ENCODE measurements at places on chromosomes 13 and 19.
A peak's percentile ranks its signal among the peaks of the same experiment; 100 is the strongest.

DNA sequence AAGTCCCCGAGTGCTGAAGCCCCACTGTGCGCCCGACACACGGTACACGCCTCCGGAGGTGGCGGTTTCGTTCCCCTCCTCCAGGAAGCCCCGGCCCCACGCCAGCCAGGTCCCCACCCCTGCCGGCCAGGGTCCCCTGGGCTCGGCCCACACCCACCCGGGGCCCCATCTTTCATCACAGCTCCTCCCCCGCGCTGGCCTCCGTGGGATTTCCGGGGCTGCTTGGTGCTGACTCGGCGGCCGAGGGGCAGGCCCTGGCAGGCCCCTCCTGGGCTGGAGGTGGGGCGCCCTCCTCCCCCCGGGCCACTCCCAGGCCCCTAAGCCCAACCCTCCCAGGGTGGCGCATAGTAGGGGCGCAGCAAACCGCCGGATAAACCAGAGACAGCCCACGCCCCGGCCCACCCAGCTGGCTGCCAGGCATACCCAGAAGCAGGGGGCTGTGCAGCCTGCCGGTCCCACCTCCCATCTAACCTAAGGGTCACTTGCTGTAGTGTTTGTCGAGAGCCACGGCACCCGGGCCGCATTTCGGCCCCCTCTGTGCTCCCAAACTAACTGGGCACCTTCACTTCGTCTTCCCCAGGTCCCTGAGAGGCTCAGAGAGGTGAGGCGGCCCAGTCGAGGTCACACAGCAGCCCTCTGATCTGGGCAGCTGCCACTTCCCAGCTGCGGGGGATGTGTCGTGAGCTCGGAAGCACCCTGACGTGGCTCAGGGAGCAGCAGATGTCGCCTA, 6.6 kb downstream of the ZBTB7A start:
- DNase-seq, result no peak

DNA sequence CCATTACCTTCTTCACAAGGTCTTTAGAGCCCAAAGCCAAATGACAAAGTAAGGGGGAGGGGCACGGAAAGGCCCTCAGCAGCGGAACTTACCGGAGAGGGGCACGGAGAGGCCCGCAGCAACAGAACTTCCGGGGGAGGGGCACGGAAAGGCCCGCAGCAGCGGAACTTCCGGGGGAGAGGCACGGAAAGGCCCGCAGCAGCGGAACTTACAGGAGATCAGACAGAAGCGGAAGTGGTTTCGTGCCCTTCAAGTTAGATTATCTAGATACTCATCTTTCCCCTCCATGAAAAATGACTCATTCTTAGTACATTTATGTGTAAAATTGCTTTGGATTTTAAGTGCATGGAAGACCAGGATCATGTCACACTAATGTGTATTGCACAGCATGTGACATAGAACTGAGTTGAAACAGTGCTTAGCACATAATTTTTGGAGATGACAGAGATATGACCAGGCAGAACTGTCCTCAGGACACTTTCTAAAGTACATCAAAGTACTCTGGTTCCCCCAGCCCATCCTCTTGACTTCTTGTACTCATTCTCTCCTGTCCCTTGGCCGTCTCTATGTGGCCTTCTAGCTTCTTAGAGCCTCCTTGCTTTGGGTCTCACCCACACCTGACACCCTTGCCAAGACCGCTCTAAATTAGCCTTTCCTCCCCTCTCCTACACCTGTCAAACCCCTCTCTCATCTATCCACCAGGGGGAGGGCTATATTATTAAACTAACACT, 25.7 kb upstream of the TPTE2 start:
- no peak for DNase-seq

DNA sequence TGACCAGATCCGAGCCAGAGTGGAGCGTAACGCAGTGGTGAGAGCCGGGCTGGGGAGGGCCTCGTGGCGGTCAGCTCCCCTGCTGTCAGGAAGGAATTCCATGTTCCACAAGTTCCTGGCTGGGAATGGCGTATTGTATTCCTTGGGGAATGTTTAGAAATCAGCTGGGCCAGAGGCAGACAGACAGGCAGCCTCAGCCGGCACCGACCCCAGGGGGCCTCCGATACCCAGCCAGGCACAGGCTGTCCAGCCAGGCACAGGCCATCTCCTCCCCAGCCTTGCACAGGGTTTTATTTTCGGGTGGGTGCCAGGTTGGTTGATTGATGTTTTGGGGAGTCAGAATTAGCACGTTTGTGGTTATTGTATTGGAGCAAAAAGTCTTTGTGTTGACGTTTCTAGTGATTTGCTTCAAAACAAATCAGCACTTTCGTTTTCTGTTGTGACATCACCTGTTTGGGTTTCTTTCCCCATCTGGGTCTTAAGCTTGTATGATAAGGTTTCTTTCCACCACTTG, 126.6 kb upstream of the MCF2L start:
- DNase-seq, result no peak

- DNase-seq, result peak; percentile 37
Measured at GRCh38 chr13:85549819-85550218, 249.4 kb downstream of the SLITRK6 start.

- no peak for DNase-seq
Measured at GRCh38 chr19:14772467-14772866, 5.9 kb downstream of the ADGRE2 start.

DNA sequence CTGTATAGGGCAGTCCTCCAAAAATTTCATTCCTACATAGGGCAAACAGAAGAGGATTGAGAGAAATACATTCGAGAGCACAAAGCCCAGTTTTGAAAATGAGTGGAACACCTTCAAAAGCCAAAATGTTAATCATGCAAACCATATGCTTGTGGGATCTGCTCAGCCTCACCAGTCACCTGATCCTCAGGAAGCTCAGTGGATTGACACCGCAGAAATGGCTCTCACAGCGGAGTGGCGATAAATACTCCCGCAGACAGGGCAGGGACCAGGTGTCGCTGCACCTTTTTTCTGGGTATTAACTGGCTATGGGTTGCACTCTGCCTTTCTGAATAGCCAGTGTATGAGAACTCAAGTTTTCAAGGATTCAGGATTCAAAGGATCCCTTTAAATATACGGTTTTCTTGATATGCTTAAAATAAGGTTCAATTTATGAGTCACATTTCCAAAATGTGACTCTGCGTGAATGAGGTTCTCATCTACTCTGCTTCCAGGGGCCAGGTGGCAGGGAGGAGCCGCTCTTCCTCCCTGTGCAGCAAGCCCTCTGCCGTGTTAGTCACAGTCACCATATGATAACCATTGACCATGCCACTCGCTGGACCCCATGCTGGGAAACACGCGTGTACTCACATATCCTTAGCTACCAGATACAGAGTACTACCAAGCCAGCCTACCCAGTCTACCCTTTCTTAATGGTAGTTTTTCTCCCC, 18.3 kb upstream of the DHRS12 start:
- peak; percentile 27 for DNase-seq

- DNase-seq, result no peak
Measured at GRCh38 chr13:65330287-65330686, 1899.8 kb downstream of the PCDH9 start.

DNA sequence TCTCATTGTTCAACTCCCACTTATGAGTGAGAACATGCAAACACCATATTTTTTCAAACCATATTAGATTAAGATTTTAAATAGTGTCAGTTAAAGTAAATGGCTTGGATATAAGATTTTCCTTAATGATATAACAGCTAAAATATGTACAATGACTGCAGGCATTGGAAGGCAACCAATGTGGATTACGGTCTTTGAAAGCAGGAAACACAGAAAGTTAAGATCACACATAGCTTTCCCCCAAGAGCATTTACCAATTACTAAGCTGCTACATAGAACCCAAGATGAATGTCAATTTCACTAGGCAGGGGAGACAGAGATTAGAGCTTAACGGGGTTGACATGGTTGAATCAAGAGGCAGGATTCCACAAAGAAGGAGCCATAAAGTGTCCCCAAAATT, 173.2 kb upstream of the TRPC4 start:
- DNase-seq, result no peak

DNA sequence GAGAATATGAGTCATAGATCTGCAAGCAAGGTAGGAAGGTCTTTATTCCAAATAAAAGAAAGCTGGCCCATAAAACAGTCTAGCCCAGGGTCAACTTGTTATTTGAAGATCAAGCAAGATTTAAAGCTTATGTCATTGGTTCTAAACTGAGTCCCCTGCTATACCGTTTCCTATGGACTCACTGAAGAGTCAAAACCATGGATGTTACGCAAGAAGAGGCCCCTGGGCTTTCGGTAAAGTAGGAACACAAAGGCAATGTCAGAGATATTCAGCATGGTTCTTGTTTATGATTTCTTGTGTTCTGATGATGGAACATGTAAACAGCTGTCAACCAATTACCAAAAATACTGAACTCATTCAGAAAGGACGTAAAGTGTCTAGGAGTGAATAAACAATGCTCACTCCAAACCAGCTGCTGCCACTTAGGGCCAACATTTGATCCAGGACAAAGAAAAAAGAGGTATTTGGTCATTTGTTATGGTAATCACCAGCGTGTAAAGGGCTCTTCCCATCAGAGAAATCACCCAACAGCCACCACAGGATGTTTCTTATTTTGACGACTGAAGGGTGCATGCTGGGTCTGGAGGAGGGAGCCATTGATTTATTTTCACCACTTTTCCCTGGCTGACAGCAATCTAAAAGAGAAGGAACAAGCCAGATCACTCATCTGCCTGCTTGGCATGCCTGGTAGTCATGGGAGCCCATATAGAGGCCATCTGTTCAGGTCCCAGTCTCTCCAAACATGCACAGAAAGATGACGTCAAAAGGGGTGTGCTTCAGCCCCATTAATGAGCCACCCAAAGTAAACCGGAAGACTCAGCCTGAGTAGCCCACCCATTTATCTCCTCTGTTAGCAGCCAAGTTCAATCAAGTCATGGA, 68.3 kb downstream of the FGF14 start:
- peak; percentile 69 for DNase-seq

DNA sequence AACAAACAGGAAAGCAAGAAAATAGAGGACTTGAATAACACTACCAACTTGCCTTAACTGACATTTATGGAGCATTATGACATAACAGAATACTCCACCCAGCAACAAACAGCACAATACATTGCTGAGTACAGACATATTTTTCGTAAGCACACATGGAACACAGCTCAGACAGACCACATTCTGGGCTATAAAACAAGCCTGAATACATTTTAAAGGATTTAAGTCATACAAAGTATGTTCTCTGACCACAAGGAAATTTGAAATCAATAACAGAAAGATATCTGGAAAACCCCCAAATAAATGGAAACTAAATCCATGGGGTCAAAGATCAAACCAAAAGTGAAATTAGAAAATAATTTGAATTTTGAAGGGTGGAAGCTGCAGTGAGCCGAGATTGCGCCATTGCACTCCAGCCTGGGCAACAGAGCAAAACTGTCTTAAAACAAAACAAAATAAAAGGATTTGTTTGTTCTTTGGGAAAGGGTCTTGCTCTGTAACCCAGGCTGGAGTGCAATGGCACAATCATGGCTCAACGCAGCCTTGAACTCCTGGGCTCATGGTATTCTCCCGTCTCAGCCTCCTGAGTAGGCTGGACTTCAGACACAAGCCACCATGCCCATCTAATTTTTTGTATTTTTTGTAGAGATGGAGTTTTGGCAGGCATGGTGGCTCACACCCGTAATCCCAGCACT, 5.6 kb downstream of the ZDHHC20 start:
- no peak for DNase-seq

GRCh38 chr19:616062-616700, 17.2 kb downstream of the POLRMT start:
- DNase-seq, result no peak

- peak; percentile 65 for DNase-seq
Measured at GRCh38 chr13:98445340-98446233, 131.3 kb downstream of the STK24 start.

- peak; percentile 95 for DNase-seq
Measured at GRCh38 chr13:107865318-107865575, 350.1 kb downstream of the LIG4 start.

DNA sequence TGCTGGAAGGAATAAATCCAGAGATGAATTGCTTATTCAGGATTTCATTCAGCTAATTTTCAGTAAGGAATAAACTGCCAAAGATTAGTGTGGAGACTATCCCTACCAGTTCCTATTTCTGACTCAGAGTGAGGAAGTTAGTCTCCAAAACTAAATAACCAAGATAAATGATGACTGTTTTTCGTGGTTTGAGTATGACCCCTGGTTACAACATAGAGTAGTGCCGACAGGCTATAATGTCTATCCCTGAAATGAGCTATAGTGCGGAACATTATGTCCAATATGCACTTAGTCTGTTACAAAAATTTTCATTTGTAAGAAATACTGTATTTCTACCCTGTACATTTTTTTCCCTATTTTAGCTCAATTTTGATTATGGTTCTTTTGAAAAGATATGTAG, 51.4 kb downstream of the NBEA start:
- no peak for DNase-seq

DNA sequence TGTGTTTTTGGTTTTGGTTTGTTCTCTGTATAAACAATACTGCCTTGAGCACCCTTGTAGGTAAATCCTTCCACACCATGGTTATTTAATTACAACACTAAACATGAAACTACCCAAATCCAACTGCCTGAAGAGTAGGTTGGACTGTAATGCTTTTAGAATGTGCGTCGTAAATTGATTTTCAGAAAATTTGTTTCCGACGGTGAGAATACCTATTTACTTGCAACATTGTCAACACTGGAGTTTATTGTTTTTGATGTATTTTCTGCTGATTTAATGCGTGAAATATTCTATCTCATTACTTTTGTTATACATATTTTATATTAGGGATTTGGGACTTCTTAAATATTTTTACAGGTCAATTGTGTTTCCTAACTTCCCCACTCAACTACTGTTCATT, 48.2 kb downstream of the ADGRE1 start:
- no peak for DNase-seq

DNA sequence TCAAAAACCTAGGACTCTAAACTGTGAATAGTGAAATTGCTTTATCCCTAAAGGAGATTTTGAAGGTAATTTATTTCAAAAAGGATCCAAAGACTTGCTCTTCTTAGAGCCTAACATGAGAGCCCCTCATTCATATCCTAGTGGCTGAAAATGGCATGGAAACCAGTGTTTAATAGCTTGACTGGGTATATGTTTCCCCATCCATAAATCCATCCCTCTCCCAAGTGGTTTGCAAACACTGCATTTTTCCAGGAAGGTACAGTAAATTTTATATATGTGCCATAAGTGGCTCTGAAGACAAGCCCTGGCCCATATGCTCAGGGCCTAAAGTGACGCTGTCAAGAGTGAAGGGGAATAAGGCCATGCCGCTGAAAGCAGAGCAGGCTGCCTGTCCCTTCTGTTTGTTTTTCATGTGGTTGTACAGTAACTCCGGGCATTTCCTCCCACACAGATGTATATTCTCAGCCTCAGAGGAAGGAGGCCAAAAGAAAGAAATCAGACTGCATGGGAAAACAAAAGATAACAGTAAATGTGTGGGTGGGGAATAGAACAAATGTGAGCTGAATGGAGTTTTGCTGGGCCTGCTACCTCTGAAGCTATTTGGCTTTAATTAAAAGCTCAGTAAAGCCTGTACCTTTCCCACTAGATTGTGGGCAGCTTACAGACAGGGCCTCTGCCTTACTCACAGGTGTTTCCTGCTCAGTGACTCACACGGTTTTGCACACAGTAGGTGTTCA, 181.9 kb downstream of the PCDH9 start:
- no peak for DNase-seq

DNA sequence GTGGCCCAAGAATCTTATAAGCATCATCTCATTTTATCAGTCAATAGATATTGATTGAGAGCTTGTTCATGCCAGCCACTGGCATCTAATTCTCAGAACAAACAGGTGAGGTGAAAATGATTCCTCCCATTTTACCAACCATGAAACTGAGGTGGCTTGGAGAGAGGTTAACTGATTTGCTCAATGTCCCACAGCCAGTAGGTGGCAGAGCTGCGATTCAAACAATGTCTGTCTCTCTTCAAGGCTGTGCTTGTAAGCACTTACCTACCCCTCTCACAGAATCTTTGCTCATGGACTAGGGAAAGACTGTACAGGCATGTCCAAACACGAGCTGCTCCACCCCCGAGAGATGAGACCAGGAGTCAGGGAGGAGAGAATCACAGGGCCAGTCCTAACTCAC, 21.5 kb upstream of the GSX1 start:
- peak; percentile 6 for DNase-seq

All from NCI-H1417 (cell line).